ENCODE measurements at places on chromosomes 11 and 22.

- no peak for DNase-seq
Measured at GRCh38 chr11:28491431-28491830, 383.2 kb downstream of the METTL15 start.

GRCh38 chr22:45426387-45426786, 12.9 kb downstream of the RIBC2 start:
- no peak for DNase-seq

DNA sequence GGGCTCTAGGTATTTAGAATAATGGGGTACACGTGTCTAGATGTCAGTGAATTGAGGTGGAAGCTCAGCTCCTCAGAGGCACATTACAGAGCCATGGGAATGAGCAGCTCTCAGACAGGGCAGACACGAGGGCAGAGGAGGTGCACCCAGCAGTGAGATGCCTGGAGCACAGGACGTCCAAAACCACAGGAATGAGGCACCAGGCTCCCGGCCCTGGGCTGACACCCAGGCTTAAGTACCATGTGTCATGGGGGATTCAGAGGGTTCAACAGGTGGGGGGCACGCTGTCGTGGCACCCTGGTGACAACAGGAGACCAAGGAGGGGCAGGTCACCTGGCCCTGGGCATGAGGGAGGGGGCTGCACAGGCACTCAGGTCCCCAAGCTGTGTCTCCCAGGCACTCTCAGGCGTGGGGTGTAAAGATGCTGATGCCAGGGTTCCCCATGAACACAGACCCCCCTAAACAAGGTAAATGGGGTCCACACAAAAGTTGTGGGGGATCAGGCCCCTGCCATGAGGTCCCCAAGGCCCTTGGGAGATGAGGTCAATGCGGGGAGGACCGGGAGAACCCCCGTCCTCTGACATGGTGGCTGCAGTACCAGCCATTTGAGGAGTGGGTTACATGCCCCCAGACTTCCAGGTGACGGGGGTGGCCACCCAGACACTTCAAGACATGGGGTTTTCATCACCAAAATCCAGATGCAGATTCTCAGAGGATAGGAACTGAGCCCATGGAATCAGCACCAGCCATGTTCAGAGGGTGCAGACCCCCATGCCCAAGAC, 5.6 kb upstream of the SYT8 start:
- no peak for DNase-seq

GRCh38 chr11:68145120-68145866, 24.1 kb upstream of the CHKA start:
- DNase-seq, result no peak

- DNase-seq, result no peak
Measured at GRCh38 chr11:72735495-72736027, 16.6 kb downstream of the ARAP1 start.

GRCh38 chr11:66863428-66864125, 6.7 kb downstream of the LRFN4 start:
- DNase-seq, result no peak

GRCh38 chr11:126929179-126930061, 71.2 kb downstream of the KIRREL3 start:
- DNase-seq, result no peak

- peak; percentile 36 for DNase-seq
Measured at GRCh38 chr11:127493330-127494022, 492.9 kb upstream of the KIRREL3 start.

GRCh38 chr11:30938810-30939209, 352.7 kb upstream of the MPPED2 start:
- DNase-seq, result no peak

GRCh38 chr11:62542750-62543567, 3.6 kb downstream of the AHNAK start:
- peak; percentile 56 for DNase-seq

- no peak for DNase-seq
Measured at GRCh38 chr11:65851083-65851579, 6.8 kb downstream of the CFL1 start.

DNA sequence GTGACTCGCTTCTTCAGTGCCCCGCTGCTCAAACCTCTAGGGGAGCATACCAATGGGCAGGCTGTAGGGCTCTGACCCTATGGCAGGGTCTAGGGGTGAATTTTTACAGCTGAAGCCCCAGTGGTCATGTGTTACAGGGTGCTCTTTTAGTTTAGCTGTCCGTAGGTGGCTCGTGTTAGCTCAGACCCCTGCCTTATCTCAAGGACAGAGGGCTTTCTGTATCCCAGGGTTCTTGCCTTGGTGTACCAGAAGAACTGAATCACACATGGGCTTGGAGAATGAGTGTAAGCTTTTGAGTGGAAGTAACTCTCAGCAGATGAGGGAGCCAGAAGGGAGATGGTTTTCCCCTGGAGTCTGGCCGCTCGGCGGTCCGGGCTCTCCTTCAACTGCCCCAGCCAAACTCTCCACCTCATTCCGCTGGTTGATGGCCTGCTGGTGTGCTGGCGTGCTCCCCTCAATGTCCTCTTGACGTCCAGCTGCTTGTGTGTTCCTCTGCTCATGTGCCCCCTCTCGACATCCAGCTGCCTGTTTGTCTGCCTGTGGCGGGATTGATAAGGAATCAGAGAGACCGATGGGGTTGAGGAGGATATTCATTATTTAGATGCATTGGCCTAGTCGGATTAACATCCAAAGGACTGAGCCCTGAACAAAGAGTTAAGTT, 37.5 kb downstream of the BIRC2 start:
- no peak for DNase-seq

DNA sequence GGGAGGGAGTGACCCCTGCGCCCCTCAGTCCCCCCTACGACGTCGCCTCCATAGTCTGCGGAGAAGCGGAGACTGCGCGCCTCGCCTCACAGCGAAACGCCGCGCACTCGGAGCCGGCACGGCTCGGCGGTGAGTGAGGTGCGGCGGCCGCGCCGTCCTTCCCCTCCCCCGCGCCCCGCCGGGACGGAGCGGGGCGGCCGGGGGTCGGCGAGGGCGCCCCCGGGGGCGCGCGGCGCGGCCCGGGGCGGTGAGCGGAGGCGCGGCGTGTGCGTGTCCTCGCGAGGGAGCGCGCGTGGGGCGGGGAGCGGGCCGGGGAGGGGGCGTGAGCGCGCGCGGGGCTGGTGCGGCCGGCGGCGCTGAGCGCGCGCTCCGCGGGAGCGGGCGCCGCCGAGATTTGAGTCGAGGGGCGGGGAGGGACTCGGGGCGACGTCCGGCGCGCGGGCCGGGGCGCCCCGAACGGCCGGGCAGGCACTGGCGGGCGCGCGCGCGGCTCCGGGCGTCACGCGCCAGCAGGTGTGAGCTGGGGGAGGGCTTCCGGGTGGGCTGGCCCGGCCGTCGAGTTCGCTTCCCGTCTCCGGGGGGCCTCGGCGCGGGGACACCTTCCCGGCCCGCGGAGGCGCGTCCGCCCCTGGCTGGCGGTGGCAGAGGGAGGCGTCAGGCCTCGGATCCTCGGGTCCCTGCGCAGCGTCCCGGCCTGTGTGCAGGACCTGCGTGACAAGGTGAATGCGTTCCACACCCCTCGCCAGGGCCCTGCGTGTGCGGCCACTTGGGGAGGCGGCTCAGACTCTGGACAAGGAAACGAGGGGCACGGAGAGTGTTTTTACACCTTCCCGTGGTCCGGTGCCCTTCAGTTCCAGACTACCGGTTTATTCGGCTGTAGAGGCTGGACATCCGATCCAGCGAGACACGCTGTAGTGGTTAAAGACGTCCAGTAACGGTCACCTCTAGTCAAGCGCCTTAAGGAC, 50.4 kb downstream of the FAM83F start:
- DNase-seq, result peak; percentile 54

GRCh38 chr11:76361776-76362175, 19.2 kb downstream of the THAP12 start:
- no peak for DNase-seq

GRCh38 chr22:29503811-29504372, 23.9 kb downstream of the NEFH start:
- no peak for DNase-seq

- no peak for DNase-seq
Measured at GRCh38 chr22:20587206-20587958, 80.0 kb downstream of the MED15 start.

GRCh38 chr11:63537293-63538101, 889 bp downstream of the PLAAT4 start:
- peak; percentile 68 for DNase-seq

DNA sequence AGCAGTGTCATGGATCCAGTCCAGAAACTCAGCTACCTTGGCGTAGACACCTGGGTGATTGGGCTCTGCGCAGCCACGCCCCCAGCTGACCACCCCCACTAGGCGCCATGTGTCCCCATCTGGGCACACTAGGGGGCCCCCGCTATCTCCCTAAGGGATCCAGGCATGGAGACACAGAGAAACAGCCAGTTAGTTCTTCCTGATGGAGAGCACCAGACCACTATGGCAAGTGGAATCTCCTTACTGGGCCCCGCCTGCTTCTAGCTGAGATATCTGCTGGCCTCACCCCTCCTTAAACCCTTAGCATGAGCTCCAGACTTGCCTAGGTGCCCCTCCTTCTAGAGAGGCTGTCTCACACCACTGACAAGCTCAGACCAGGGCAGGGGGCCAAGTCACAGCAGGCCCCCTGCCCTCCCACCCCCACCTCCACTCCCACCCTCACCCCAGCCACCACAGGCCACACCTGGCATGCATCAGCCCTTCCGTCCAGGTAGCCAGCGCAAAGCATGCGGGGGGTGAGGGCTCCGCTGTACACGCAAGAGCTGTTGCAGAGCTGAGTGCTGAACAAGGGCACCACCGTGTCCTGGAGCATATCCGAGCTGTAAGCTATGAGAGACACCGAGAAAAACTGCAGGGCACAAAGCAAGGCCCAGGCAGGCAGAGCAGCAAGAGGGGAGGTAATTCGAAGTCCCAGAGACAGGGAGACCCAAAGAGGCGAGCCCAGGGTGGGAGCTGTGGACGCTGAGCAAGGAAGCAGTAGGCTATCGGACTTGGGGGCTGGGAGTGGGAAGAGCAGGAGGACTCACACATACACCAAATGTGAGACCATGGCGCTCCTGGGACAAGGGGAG, 16.1 kb downstream of the TMPRSS5 start:
- DNase-seq, result no peak

DNA sequence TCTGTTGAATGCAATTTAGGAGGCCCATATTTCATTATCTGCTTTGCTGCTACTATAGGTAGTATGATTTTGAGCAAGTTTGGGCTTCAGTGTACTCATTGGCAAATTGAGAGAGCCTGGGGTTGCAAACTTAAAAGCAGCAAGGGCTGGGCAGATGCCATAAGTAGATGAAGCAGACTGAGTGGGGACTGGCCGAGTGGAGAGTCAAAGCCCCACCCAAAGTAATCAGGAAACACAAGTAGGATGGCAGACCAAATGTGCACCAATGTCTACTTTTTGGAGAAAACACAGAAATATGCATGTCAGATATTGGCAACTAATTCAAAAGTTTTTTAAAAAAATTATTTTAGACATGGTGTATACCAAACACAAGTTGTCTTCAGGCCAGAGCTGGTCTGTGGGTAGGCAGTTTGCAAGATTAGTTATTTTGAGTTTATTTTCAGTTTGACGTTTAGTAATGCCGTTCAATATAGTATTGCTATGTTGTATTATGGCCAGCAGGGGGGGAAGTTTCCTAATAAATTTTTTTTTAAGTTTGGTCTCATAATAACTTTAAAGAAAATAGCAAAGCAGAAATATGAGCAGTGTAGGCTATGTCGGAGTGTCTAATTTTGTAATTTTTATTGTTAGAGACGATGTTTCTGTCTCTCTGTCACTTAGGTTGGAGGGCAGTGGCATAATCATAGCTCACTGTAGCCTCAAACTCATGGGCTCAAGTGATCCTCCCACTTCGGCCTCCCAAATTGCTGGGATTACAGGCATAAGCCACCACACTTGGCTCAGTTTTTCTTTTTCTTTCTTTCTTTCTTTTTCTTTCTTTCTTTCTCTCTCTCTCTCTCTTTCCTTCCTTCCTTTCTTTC, 105.1 kb downstream of the HIPK3 start:
- peak; percentile 34 for DNase-seq

DNA sequence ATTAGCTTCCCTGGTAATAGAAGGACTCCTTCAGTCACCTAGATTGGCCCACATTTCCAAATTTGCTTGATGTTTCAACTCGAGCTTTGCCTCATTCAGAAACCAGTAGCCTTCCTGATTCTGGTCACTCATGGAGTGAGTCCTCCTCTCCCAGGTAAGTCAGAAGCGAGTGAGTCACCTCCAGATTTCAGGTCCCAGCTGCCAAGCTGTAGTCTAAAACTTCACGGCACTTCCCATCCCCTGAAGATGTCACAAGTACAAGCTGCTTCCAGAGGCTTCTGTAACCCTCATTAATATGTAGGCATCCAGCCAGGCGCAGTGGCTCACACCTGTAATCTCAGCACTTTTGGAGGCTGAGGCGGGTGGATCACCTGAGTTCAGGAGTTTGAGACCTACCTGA, 23.5 kb downstream of the ARHGAP8 start:
- no peak for DNase-seq

GRCh38 chr11:7612056-7612660, 61.1 kb downstream of the CYB5R2 start:
- DNase-seq, result no peak

GRCh38 chr11:12113294-12113693, 2.9 kb downstream of the MICAL2 start:
- DNase-seq, result no peak

GRCh38 chr11:87298155-87298554, 260.4 kb downstream of the TMEM135 start:
- no peak for DNase-seq

DNA sequence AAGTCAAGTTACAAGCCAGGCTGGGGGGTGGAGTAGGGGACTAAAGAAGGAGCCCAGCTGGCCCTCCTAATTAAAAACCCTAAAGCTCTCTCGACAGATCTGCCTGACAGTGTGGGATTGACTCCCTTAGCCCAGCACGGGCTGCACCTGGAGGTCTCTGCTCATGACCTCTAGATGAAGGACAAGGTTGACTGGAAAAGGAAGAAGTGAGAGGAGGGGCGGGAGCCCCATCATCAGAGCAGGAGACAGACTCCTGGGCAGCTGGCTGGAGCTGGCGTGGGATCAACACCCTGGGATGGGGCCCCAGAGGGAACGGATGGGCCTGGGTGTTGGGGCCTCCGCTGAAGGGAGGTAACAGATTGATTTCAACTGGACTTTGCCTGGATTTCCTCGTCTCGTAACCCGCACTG, 46.1 kb downstream of the RPUSD4 start:
- no peak for DNase-seq

- peak; percentile 11 for DNase-seq
Measured at GRCh38 chr11:2466869-2467694, 22.3 kb downstream of the KCNQ1 start.

Data from KG1 (cell line).